RPMI7951 (cell line): ENCODE measurements at places on chromosomes 16 and 17.

DNA sequence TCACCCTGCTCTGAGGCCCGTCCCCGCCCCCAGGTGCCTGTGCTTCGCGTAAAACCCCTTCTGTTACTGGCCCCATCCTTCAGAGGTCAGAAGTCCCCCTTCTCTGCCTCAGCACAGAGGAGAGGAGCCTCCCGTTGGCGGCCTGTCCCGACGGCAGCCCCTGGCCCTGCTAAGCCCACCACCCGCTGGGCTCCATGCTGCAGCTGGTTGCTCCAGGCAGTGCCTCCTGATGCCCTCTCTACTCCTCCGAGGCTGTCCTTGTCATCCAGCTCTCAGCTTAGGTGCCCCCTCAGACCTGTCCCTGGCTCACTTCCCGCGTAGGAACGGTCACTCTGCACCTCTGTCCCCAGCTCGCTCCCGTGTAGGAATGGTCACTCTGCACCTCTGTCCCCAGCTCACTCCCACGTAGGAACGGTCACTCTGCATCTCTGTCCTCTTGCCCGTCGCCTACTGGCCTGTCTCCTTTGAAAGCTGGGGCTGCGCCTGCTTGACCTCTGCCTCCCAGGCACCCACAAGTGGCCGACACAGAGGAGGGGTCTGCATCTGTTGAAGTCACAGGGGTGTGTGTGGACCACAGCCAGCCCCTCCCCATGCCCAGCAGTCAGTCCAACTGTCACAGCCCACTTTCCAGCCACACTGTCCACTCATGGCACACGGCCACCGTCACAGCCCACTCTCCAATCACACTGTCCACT is 31.7 kb upstream of the ZC3H18 start:
- no peak for DNase-seq

DNA sequence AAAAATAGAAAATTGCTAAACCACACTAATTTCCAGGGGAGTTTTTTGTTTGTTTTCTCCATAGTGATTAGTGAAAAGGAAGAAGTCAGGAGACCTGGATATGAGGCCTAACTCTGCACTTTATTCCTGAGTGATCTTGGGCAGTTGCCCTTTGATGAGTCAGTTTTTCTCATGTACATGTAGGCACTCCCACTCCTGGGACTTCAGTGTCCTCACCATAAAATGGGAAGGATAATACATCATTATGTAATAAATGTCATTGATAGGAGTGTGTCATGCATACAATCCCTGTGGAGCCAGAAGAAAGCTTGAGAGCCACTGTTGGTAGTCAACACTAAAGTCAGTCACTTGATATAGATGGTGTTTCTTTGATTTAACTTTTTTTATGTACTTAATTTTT is 32.5 kb downstream of the WIPF2 start:
- peak; percentile 87 for DNase-seq

GRCh38 chr16:53183442-53183841 is 128.7 kb downstream of the CHD9 start:
- DNase-seq, result no peak

- DNase-seq, result peak; percentile 41
Measured at GRCh38 chr16:89155851-89156739, 15.5 kb upstream of the CDH15 start.

- DNase-seq, result no peak
Measured at GRCh38 chr16:1299012-1299867, 10.2 kb upstream of the UBE2I start.

GRCh38 chr16:67167588-67167987 is 2.8 kb upstream of the NOL3 start:
- DNase-seq, result no peak

DNA sequence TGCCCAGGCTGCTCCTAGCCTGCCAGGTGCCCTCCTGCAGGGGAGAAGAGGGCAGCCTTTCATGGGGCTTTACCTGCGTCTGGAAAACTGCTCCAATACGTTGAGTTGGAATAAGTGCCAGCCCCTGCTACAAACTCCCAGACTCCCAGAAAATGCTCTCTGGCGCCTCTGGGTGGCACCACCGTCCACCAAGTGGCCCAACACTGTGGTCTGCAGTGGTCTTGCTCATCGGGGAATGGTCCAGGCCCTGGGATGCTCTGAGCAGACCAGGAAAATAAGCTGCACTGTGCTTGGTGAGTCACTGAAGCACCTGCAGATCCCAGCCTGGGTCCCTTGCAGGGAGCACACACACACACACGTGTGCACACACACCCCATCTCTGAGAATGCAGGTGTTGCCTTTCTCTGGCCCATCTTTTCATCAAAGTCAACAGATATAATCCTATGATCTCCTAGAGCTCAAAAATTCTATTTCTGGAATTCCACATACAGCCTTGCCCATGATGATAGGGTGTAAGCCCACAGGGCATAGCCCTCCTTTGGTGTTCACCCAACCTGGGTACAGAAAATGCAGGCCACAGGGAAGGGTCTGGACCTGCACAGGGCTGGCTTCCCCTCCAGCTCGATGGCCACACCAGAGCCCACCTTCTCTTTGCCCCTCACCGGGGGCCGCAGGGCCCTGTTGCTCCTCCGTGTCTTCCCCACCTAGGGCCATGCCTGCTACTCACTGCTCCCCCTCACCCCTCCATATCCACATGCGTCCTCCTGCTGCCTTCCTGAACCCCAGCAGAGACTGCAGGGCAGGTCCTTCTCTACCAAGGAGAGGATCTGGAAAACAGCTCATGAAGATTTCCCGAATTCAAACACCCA is 20.5 kb downstream of the CDIP1 start:
- DNase-seq, result peak; percentile 9

DNA sequence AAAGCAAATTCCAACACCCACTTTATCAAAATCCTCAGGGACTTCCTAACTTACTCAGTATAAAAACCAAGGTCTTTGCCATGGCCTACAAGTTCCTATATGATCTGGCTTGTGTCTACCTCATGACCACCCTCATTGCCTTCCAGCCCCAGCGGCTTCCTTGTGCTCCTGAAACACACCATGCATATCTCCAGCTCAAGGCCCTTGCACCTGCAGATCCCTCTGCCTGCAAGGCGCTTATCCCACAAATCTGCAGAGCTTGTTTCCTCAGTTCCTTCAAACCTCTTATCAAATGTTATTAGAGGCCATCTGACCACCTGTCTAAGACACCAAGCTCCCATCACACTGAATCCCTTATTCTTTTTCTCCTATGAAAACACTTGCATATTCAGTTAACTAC is 2.6 kb downstream of the BBS2 start:
- no peak for DNase-seq

- DNase-seq, result no peak
Measured at GRCh38 chr16:14198572-14198971, 127.5 kb downstream of the MRTFB start.

DNA sequence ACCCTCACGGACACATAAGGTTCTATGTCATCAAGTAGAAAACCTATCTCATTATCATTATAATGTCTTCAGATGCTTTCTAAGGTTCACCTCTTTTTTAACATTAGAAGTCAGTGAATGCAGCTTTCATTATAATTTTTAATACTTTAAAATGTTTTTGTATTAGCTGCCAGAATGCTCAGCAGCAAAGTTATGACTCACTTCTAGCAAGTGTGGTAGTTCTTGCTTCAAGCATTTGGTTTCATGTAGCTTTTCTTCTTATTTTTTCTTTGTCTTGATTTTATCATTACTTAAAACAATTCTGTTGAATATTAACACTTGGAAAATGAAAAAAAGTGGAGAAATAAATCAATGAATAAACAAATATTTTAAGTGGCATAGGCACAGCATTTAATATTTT is 23.4 kb downstream of the LPCAT2 start:
- DNase-seq, result no peak

DNA sequence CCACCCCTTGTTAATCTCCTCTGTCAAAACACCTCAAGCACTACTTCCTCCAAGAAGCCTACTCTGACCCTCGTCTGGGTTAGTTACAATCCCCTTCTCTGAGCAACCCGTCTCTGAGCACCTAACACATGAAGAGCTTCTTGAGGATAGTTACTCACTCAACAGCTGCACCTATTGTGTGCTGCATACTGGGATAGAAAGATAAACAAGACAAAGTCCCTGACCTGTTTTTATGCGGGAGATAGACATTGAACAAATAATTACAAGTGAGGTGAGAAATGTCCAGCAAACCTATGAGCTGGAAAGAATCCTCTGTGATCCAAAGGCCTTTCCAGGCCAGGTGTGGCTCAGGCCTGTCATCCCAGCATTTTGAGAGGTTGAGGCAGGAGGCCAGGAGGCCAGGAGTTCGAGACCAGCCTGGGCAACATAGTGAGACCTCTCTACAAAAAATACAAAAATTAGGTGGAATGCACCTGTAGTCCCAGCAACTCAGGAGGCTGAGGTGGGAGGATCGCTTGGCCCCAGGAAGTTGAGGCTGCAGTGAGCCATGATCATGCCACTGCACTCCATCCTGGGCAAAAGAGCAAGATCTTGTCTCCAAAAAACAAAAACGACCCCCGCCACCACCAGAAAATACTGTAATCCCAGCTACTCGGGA is 5.5 kb upstream of the ZNF771 start:
- no peak for DNase-seq

DNA sequence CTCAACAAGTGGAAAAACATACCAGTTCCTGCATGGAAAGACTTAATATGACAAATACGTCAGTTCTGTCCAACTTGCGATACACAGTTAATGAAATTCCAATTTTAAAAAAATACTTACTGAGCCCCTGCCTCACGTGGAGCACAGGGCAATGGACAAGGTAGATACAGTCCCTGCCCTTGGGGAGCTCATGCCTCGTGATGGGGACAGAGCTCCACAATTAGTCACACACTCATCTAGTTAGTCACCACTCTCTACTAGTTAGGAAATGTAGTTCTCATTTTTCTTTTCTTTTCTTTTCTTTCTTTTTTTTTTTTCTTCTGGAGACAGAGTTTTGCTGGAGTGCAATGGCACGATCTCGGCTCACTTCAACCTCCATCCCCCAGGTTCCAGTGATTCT is 74.7 kb upstream of the CDH5 start:
- DNase-seq, result no peak

DNA sequence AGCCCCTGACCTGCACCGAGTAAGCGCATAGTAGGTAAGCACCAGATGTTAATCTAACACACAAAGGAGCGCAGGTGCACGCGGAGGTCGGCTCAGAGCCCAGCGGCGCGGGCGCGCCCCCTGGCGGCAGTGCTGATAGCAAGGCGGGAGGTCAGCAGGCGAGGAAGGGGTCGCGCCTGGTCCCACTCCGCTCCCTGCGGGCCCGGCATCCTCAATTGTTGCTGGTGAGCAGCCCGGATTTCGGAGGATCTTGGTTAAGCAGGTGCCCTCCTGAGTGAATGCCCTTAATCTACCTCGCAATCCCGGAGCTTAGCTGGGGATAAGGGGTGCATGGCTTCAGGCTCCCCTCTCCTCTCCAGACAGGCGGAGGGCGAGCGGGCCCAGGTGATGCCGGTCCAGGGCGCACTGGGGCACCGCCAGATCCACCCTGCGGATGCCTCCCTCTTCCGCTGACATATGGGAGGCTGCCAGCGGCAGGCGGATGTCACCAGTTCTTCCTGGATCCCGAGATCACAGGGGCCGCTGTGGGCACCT is 4.0 kb upstream of the WNT3 start:
- no peak for DNase-seq

DNA sequence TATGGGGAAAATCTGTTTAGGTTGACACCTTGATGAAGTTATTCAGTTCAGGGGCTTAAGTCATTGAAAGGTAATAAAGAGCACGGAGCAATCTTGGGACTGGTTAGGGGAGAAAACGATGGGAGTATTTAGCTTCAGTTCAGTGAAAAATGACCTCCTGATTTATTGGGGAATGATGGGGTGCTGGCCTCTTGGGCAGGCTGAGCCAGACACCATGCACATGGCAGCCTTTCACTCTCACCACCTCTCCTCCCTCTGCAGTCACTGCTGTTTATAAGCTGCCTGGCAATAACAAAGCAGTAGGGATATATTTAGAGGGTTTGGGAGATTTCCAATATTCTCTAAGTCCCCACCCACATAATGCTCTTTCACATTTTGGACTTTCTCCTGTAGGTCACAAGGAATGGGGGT is 140.5 kb upstream of the HS3ST2 start:
- no peak for DNase-seq

GRCh38 chr17:74858672-74859458 is 820 bp downstream of the GRIN2C start:
- DNase-seq, result no peak

DNA sequence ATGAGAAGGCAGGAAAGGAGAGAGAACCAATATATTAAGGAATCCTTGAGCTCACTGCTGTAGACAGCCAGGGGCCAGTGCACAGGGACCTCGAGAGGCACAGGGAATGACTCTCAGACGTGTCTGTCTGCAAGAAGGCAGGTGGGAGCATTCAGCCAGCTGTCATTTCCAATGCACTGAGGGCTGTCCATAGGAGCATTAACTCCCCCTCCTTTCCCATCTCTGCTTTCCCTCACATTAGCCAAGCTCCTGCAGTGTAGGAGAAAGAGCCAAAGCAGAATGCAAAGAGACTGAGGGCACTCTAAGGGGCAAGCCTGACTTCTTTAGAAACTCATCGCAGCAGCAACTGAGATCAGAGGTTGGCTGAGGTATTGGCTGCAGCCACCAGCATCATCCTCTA is 218.3 kb downstream of the CDH13 start:
- DNase-seq, result no peak

DNA sequence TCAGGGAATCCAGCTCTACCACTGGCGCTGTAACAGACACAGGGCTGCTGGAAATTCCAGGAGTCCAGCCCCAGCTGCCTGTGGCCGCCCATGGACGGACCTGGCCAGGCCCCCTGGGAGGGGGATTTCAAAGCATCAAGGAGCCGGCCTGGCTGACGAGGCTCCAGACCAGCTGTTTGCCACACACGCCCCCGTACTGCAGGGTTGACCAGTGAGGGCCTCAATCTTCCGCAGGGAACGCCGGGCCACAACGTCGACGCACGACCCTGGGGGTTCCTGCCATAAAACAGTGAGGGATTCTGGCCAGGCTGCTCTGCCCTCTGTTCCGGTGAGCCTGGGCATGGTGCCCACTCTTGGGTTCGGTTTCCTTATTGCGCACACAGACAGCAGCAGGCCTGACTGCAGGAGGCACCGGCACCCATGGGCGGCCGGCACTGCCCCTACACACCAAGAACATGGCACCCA is 3.7 kb downstream of the LMF1 start:
- no peak for DNase-seq

- DNase-seq, result peak; percentile 98
Measured at GRCh38 chr17:35433075-35433894, 985 bp upstream of the SLFN12 start.
